ENCODE measurements at places on chromosomes 6 and 20. TPM values are rescaled to one million over a fixed set of nuclear protein-coding genes. Genes with fewer than 3 reads are reported as not detected.

DNA sequence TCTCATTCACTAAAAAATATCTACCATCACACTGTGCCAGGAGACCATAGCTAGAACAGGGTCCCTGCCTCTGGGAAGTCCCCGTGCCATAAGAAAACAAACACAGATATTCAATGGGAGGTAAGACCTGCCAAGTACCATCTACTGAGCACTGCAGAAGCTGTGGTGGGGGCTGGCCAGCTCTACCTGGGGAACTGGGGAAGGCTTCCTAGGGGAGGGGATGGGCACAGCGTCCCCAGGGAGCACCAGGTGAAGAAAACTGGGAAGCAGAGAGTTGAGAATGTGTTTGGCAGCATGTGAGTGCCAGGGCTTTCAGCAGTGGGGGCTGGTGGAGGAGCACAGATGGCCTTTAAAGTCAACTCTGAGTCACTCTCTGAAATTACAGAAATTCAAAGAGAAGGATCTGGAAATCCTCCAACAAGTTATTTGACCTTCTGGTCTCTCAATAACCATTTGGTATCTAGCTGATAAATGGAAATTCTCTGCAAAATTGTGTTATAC, 85.2 kb downstream of the SHLD1 start:
- no peak for DNase-seq

Gene SDC4
- 96.1 TPM for total RNA-seq

DNA sequence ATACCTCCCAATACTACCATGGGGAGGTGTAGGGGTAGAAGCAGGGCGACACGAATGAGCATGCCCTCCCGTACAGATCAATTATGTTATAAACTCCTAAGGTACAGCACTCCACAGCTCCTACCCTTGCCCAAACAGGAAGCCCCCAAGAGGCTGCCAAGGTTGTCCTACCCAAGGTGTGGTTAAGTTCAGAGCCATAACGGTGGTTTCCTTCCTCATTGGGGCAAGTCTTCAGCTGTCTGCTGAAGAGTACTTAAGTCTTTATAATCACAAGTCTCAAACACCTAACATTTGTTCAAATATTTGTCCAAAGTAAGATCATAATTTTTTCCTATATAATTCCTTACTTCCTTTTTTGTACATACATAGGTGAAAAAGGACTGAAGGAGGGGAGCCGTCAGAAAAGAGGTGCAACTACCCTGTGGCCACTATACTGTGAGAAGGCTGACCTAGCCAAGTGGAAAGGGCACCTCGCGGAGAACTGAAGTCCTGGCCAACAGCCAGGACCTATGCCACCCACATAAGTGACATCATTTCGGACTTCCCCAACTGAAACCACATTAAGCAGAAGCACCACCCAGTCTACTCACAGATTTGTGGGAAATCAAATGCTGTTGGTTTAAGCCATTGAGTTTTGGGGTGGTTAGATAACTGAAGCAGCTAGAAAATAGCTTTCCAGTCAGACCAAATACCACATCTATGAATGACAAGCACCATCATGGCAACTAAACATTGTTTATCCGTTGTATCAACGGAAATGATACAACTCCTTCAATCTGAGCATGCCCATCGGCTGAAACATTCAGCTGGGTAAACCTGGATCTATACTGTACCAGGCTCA, 2.9 kb upstream of the RAB22A start:
- no peak for DNase-seq

DNA sequence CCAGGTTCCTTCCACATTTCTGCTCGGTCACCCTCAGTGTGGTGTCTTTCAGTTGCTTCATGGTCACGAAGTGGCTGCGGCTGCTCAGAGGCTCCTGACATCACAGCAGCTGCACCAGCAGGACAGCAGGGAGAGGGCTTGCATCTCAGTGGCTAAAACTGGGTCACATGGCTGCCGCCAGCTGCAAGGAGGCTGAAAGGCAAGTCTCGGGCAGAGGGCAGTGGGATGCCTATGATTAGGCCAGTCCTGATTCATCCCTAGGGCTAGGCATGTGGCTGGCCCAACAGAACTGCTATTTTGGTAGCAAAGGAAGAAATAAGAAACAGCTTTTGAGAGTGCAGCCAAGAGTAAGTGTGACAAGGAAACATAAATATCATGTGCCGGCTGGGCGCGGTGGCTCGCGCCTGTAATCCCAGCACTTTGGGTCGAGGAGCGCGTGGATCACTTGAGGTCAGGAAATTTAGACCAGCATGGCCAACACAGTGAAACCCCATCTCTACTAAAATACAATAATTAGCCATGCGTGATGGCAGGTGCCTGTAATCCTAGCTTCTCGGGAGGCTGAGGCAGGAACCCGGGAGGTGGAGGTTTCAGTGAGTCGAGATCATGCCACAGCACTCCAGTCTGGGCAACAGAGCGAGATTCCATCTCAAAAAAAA, 46.6 kb downstream of the RBM38 start:
- no peak for DNase-seq

Gene KIAA1755
- total RNA-seq, result 39.1 TPM

DNA sequence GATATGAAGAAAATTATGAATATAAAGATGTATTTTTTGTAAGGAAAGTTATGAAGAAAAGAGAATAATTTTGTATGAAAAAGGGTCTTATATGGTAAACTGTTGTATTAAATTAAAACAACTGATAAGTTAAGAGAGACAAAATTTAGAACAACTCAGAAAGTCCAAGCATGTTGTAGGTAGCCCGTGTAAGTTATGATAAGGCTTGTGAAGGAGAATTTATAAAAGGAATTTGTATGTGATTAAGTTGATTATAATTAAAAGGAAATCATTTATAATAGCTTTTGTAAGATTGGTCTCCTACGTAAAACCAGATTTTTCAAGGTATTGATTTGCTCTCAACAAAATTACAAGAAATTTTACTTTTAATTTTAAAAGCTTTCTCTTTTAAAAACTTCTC, 1579.3 kb downstream of the HACE1 start:
- DNase-seq, result no peak

All from sigmoid colon (tissue), 7 donors.